Stimulated activated CD8-positive, alpha-beta memory T cell treated with anti-CD3 and anti-CD28 coated beads, Interleukin-4, amount 100 ng/mL, for 4 hours (primary cell): ENCODE measurements at places on chromosomes 4 and X.

DNA sequence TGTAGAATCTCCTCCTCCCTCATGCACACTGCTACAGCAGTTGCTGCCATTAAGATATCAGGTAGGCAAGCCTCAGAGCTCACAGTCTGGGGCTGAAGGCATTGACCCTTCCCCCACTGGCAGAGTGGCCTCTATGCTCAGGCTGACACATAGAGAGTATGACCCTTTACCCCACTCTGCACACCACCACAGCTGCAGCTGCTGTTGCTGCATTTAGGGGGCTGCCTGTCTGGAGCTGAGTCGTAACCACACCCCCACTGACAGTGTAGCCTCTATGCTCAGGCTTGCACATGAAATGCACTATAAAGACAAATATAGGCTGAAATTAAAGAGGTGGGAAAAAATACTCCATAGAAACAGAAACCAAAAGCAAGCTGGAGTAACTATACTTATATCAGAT, 289.3 kb upstream of the PABPC4L start:
- no peak for DNase-seq

DNA sequence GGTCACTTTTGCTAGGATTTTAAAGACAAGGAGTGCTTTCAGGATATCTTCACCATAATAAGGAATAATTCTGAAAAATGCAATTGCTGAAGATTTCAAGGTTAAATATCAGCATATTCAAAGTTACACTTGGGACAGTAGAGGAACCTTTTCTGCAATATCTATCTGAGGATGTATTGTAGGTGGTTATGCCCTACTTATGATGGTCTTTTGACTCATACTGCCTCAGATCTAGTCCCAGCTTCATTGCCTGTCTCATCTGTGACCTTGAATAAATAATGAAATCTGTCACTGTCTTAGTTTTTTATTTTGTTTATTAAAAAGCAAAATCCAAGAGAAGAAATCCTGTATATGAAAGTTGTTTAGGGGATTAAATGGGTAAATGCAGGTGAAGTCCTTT, 2.9 kb downstream of the BANK1 start:
- no peak for DNase-seq

DNA sequence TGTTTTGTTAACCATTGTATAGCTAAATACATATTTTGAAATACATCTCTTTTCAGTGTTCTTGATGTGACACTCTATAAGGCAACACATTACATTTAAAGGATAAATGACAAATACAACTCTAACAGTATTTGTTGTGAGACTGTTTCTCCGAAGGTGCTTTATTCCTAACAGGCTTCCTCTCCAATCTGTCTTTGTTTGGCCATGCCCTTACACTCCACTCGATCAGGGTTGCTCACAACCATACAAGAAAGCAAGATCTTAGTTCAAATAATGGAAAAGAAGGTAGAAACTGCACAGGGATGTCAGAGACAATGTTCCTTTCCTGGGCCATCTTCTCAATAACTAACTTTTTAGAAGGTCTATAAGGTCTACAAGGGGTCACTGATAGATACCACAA, 36.5 kb downstream of the AMMECR1 start:
- no peak for DNase-seq

- DNase-seq, result no peak
These were observed 2.7 kb upstream of the TMEM271 start for GRCh38 chr4:578451-579443.

DNA sequence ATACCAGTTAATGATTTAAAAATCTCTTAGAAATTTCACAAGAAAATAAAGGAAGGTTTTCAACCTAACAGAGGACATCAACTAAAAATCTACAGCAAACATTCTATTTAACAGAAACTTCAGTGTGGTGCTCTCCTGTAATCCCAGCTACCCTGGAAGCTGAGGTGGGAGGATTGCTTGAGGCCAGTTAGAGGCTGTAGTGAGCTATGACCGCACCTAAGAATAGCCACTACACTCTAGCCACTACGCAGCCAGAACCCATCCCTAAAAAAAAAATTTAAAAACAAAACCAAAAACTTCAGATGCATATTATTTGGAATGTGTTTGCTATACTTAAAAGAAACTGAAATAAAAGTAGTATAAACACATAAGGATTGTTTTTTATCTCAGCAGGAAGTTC, 7.2 kb upstream of the FHIP1A start:
- no peak for DNase-seq

- DNase-seq, result no peak
These were observed 129.2 kb upstream of the MSX1 start for GRCh38 chr4:4730249-4730648.

- no peak for DNase-seq
These were observed 15.5 kb upstream of the ASIC5 start for GRCh38 chr4:155881555-155881954.

GRCh38 chrX:13047759-13048158, 3.3 kb upstream of the FAM9C start:
- no peak for DNase-seq

DNA sequence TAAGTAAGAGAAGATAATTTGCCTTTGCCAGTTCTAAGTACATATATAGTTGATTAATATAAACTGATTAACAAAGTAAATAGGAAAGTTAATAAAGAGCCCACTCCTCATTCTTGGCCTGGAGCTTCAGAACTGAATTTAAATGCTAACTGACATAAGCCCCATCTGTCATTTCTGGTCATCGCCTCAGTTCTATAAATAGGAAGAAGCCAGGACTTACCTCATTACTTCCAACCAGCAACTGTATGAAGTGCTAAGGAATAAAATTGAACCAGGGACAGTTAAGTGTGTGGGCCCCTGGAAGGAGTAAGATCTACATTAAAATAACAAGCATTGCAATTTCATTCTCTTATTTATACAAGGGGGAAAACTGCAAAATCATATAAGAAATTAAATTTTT, 52.0 kb upstream of the PDLIM5 start:
- no peak for DNase-seq

DNA sequence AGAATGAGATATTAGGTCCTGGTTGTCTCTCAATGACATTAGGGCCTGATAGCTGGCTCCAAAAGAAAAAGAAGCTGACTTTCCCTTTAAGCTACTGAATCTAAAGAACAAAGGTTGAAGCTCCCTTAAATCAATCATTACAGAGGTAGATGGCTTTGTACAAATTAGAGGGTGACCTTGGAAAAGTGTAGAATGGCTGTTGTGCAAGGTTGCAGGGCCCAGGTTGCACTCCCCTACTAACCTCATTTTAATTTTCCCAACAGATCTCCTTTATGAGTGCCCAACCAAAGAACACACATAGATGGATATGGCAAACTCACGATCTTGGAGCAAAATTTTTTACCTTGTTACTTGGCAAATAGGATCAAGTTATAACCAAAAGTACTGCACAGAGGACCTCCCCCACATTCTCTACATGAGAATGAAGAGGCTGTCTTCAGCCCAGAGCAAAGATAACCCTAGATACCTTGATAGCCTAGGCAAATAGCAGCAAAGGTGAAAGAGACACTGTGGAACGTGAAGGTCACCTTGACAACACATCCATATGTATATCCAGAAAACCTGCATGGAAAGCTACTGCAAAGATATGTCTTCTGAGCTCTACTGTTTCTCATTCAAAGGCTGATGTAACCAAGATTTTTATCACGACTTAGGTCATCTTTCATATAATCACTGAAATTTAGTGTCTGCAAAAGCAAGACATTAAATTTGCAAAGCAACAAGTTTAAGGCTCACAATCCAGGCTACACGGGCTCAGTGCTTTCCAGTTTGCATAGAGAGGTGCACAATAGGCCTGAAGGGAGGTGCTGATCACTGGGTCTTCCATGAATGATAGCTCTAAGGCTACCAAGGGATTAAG, 23.0 kb downstream of the KLB start:
- no peak for DNase-seq

GRCh38 chr4:110195561-110196205, 2.7 kb downstream of the ELOVL6 start:
- no peak for DNase-seq

DNA sequence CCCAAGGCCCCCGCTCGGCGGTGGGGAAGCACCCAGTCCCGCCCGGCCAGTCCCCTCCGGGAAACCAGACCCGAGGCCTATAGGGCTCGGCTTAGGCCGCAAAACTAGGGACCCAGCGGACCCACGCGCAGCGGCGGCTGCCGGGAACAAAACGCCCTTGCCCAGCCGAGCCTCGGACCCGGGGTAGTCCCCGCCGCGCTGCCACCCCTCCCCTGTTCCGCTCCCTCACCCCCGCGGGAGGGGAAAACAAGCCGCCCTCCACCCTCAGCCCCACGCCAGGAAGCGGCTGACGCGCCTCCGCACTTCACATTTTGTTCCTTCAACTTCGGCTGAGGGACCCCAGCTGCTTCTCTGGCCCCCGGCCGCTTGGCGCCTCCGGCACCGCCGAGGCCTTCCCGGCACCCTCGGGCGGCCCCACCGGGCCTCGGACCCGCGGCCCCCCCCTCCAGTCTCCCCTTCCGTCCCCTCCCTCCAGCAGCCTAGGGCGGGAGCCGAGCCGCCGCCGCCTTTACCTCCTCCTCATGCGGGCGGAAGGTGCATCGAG, 694 bp downstream of the PDS5A start:
- peak; percentile 24 for DNase-seq

DNA sequence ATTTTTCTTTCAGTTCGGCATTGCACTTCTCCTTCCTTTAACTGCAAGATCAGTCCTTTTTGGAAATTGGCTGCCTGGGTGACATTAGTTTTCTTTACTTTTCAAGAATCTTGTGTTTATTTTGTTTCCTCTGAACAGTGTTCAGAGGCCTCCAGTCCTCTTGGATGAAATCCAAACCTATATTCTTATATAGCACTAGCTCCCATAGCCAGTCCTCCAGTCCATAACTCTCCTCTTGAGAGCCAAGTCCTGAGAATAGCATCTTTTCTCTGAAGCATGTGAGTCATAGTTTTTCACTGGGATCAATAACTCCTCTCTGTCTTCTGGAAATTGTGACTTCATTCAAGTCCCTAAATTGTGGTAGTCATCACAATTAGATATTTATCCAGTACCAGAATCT, 357.5 kb downstream of the RAPGEF2 start:
- no peak for DNase-seq

DNA sequence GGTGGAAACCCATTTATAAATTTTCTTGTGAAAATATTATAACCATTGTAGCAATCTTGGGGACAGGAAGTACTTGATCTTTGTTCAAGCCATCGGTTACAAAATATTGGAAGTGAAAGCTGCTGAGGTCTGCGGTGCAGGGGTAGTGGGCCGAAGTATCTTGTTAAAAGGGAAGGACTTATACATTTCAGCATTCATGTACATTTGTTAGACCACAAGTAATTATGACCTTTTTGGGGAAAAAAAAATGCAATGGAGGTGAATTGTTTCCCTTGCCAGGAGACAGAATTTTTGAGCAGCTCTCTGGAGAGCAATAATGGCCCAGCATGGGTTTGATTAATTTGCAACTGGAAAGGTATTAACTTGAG, 121.3 kb downstream of the EGF start:
- DNase-seq, result no peak

- DNase-seq, result no peak
These were observed 824.0 kb downstream of the STIM2 start for GRCh38 chr4:27684610-27685011.

- no peak for DNase-seq
These were observed 55.5 kb upstream of the PCDH18 start for GRCh38 chr4:137587796-137588195.

DNA sequence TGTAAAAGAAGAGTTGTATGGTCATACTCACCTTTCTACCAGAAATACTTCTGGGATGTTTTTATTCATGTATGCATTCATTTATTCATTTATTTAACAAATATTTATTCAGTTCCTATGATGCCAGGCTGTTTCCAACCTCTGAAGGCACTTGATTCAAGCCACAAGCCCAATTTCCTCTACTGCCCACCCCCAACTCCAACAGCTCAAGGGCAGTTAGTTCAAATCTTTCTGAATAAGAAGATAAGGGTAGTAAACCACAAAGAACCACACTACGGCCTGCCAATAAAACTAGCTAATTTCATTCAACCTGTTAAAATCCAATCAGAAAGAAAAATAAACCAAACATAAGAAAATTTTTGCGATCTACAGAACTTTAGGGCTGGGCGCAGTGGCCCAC, 31.2 kb downstream of the LRBA start:
- no peak for DNase-seq

DNA sequence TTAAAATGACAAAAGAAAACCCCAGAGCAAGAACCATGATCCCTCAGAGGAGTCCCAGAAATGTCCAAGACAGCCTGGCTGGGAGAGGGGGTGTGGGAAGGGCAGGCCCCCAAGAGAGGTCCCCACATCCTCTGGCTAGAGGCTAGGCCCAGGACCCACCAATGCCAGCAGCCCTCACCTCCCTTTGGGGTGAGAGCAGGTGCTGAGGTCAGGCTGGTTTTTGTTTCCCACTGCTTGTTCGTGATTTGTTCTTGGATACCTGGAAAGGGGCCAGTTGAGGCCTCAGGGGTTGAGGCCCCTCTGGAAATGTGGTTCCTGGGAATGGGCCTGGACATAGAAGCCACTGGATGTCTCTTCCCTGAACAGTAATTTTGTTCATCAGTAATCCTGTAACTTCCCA, 2.3 kb upstream of the GRSF1 start:
- DNase-seq, result no peak

GRCh38 chr4:173257732-173258717, 76.1 kb downstream of the HMGB2 start:
- peak; percentile 7 for DNase-seq

GRCh38 chrX:17377795-17378194, 2.8 kb downstream of the NHS start:
- DNase-seq, result no peak

DNA sequence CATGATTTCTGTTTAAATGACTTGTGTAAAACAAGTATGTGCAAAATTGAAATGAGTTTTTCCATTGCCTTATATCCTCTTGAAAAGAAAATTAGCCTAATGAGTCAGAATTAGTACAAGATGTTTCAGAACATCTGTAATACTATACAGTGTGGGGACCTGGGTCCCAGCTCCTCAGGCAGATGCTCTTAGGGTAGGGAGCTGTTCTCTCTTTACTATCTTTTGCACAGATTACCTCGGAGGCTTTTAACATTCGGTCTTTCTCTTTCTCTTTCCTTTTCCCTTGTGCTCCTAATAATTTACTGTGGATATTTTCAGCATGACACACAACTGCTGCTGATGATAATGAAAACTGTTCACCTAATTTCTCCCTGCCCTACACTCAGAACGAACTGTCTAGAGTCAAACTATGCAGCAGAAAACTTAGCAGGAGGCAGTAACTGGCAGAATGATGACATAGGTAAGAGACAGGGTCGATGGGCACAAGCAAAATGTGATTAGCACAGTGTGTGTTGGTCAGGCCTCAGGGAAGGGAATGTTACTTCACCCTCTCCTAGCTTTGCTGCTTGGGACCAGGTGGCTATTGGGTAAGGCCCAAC, 455.3 kb downstream of the PDHA2 start:
- DNase-seq, result no peak

GRCh38 chr4:177131736-177132135, 177.9 kb upstream of the NEIL3 start:
- DNase-seq, result no peak
